Karpas-422 (cell line): ENCODE measurements at places on chromosomes 4 and X.
A peak's percentile ranks its signal among the peaks of the same experiment; 100 is the strongest.

DNA sequence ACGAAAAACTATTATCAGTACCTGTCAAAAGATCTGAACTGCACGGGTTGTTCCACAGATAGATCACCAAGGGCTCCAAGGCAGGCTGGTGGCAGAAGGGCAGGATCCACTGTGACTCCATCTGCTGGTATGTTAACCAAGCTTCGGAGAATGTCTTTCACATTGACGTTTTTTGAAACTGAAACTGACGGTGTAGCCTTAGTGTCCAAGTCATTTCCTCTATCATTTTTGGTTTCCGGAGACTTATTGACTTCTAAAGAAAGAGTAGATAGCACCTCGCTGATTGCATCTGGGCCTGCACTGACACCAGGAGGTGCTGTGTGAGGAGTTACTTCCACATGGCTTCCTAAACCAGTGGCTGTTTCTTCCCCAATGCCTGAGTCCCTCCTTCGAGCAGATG is 186.9 kb downstream of the LRBA start:
- DNase-seq = peak; percentile 66

DNA sequence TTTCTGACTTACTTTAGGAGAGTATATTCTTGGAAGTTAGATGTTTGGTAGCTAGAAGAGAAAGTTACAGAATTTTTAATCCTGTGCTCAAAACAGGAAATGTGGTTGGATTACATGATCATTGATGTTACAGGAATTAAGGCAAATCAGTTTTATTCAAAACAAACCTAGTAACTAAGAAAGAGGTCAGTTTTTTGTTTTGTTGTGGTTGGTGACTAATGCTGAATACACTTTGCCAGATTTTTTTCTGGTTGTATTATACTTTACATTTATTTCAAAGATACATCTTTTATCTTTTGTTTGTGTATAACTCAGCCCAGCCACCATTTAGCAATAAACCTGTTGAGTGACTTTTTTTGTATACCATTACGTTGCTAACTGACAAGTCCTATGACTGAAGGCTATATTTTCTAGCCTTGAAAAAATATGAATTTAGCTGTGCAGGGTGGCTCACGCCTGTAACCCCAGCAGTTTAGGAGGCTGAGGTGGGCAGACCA is 116.7 kb downstream of the KLHL8 start:
- no peak for DNase-seq

GRCh38 chr4:78592088-78592783 is 40.7 kb downstream of the ANXA3 start:
- peak; percentile 56 for DNase-seq

DNA sequence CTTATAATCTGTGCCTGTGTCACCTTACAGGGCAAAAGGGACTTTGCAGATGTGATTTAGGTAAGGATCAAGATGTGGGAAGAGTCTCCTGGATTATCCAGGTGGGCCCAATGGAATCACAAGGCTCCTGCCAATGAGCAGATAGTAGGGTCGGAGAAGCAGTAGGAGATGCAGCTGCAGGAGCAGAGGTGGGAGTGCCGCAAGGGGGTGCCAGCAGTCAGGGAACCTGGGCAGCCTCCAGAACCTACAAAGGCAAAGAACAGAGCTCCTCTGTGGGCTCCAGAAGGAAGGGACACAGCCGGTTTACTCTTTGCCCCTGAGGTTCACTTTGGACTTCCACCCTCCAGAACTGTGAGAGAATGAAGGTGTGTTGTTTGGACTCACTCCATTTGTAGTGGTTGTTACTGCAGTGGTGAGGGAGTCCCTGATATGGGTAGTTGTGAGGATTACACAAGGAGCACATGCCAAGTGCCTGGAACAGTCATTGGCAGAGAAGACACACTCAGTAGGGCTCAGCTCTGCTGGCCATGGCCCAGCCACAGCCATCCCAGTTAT is 318.5 kb downstream of the EVC2 start:
- peak; percentile 62 for DNase-seq

DNA sequence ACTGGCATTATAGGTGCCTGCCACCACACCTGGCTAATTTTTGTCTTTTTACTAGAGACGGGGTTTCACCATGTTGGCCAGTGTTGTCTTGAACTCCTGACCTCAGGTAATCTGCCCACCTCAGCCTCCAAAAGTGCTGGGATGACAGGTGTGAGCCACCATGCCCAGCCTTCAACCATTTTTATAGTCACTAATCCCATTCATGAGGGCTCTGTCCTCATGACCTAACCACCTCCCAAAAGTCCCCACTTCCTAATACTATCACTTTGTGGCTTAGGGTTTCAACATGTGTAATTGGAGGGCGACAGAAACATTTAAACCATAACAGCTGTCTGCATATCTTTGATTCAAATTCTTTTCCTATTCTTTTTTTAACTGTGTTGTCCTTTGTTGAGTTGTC is 229.6 kb upstream of the AGA start:
- no peak for DNase-seq

DNA sequence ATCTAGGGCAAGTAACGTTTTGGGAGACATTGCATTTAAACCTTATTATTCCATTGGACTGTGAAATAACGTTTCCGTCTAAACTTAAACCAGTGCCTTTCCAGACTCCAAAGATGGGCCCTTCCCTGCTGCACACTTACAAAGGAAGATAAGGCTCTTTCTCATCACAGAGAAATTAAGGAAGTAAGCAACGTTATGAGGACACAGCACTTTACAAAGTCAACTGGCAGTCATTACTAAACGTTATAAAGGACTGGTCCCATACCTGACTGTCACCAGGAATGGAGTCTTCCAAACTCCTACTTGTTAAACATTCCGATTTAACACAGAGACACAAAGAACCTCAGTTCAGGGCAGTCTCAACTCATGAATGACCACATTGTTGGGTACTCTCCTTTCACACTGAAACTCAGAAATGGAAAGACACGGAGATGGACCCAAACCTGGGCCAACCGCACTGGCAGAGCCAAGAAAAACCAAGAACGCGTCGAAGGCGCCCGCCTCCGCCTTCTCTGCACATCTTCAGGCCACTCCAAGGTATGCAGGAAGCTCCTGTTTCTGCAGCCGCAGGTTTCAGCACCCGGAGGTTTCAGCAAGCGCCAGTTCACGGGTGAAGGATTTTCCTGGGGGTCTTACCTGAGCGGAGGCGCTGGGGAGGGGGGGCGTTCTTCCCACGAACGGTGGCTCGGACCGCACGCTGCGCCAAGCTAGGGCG is 670 bp downstream of the PAPSS1 start:
- peak; percentile 78 for DNase-seq

- no peak for DNase-seq
These were observed 665.7 kb upstream of the ACTRT1 start for GRCh38 chrX:128717635-128718578.

GRCh38 chr4:10079912-10080588 is 36.5 kb downstream of the WDR1 start:
- no peak for DNase-seq

- DNase-seq = no peak
These were observed 117.2 kb downstream of the GATB start for GRCh38 chr4:151643564-151643963.

GRCh38 chr4:78689261-78689660 is 86.9 kb upstream of the BMP2K start:
- DNase-seq = no peak

DNA sequence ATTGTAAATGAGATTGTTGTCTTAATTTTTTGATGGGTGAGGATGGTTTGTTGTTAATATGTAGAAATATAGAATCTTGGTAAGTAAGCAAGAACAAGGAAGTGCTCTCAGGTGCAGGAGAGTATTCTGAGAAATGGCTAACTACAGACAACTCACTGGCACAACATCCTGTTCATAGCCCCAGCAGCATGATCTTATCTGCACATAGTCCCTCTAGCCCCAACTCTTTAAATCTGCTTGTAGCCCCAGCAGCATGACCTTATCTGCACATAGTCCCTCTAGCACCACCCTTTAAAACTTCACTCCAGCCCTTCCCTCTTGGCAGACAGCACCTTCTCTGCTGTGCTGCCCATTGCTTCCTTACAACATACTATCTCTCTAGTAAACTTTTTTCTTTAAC is 1957.1 kb upstream of the ADGRL3 start:
- no peak for DNase-seq

DNA sequence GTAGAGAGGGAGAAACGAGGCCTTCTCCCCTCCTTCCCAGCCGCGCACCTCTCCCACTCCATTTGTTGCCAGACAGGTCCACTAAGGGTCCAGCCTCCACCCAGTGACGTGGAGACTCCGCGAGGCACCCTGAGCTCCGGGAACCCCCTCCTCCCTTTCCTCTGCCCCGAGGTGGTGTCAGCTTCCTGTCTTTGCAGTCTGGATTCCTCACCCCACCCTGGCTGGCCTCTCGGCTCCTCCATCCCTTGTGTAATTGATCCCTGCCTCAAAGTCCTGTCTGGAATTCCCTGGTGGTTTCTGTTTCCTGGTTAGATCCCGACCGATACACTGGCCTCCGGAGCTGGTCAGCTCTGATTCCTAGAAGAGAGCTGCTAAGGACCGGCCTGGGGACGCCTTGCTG is 105.9 kb upstream of the SCOC start:
- DNase-seq = no peak

DNA sequence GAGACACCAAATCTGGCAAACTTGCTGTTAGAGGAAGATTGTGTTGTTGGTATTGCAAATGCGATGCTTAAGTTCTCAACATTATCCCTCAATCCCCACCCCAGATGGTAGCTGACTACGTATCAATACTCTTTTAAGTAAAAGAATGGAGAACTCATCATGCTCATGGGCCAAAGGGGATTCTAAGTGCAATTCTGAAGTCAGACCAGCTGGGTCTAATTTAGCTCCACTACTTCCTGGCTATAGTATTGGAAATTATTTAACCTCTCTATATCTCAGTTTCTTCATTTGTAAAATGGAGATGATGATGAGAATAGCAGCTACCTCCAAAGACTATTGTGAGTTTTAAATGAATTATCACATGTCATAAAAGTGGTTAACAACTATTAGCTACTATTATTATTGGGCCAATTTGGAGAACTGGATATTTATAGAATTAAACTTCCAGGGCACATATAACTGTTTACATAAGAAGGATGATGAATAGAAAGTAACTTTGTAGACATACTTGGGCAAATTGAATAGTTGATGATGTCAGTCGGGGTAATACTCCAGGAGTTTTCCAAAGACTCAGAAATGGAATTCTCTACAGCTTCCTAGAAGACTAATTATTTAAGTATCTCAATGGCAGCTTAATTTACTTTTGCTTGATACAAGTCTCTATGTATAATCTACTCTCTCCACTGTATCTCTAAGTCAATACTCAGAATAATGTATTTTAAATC is 5.0 kb upstream of the SLAIN2 start:
- no peak for DNase-seq

DNA sequence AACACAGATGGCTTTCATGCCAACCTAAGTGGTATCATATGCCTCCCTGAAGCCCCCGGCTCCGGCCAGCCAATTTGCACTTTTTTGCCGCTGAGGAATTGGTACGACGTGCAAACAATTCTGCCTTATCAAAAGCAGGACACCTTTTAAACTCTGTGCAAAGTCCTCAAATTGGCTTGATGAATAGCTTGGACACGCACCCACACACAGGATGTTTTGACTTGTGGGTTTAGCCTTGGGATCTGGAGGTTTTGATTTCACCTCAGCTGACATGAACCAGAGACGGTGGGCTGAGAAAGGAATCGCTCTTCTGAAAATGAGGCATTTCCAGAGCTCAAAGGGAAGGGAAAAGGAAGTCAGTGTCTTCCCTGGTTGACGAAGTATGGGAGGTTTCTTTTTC is 110.8 kb upstream of the SHOX start:
- no peak for DNase-seq

- DNase-seq = no peak
These were observed 4.9 kb upstream of the SLC25A4 start for GRCh38 chr4:185138161-185138560.

DNA sequence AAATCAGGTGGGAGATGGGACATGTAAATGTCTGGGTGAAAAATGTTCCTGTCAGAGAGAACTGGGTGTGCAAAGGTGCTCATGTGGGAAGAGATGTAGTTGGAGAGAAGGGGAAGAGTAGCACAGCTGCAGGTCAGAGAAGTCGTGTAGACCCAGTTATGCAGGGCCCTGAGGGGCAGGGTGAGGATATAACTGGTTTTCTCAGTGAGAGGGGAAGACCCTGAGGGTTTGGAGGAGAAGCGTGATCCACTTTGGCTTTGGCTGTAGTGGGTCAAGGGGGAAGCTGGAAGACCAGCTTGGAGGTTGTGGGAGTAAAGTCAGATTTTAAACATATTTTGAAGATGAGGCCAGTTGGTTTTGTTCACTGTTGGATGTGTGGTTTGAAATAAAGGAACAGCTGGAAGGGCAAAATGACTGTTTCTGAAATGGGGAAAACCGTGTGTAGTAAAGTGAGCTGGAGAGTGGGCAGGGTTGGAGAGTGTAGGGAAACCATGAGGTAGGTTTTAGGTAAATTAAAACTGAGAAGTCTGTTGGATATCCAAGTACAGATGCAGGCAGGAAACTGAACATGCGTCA is 44.2 kb downstream of the NAP1L5 start:
- no peak for DNase-seq

DNA sequence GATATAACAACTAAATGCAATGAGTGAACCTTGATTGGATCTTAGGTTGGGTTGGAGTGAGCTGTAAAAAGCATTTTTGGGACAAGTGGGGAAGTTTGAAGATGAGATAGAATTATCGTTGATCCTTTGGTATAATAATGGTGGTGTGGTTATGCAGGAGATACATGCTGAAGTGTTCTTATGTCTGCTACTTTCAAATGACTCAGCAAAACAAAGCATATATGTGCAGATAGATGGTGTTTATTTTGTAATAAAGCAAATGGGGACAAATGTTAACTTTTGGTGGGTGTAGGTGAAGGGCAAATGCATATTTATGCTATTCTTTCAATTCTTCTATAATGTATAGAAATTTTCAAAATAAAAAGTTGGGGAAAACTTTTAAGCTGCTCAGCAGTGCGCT is 26.2 kb downstream of the RP2 start:
- DNase-seq = no peak

- no peak for DNase-seq
These were observed 119.1 kb downstream of the CNKSR2 start for GRCh38 chrX:21493226-21493830.

- no peak for DNase-seq
These were observed 40.7 kb upstream of the CD40LG start for GRCh38 chrX:136607236-136607635.

- peak; percentile 42 for DNase-seq
These were observed 83.0 kb upstream of the TACR3 start for GRCh38 chr4:103802766-103803165.

GRCh38 chr4:35604252-35604651 is 640.1 kb downstream of the ARAP2 start:
- DNase-seq = no peak

GRCh38 chrX:18036394-18036793 is 175.3 kb upstream of the RAI2 start:
- no peak for DNase-seq

GRCh38 chr4:139511320-139511719 is 44.7 kb downstream of the SETD7 start:
- DNase-seq = no peak

DNA sequence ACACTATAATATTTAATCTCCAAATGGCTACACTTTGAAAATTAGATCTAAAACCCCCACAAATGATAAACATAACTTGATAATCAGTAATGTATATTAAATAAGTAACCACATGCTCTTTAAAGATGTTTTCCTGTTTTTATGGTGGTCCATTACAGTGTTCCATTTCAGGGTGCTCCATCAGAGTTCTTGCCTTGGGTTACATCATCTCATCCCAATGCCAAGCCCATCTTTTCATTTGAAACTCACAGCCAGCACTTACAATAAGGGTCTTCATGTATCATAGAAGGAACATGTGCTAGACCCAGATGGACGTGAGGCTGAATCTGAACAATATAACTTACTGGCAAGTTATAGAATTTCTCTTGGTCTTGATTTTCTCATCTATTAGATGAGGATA is 10.5 kb upstream of the PAQR3 start:
- DNase-seq = no peak
